Activated naive CD4-positive, alpha-beta T cell (primary cell): ENCODE measurements at places on chromosomes 4 and X.

GRCh38 chrX:2321411-2321810 is 179.4 kb downstream of the DHRSX start:
- DNase-seq = no peak

- DNase-seq = no peak
Measured at GRCh38 chr4:1622956-1623355, 61.2 kb downstream of the FAM53A start.

- peak; percentile 52 for DNase-seq
Measured at GRCh38 chr4:77818602-77819403, at the start of gene CNOT6L. Gene CNOT6L (minus strand): TSS chr4:77819368. CDS start chr4:77819308, 60 bp downstream.

- DNase-seq = no peak
Measured at GRCh38 chr4:30094887-30095286, 625.3 kb upstream of the PCDH7 start.

- no peak for DNase-seq
Measured at GRCh38 chr4:16516796-16517439, 290.6 kb upstream of the TAPT1 start.

DNA sequence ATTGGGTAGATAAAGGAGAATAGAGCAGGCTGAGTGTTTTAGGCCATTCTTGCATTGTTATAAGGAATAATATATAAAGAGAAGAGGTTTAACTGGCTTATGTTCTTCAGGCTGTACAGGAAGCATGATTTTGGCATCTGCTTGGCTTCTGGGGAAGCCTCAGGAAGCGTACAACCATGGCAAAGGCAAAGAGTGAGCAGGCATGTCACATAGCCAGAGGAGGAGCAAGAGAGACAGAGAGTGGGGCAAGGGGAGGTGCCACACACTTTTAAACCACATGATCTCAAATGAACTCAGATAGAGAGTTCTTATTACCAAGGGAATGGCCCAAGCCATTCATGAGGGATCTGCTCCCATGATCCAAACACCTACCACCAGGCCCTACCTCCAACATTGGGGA is 4.4 kb upstream of the METTL14 start:
- no peak for DNase-seq

- no peak for DNase-seq
Measured at GRCh38 chr4:113442826-113443225, 318.7 kb downstream of the CAMK2D start.

- DNase-seq = no peak
Measured at GRCh38 chrX:35743331-35743730, 54.8 kb upstream of the MAGEB16 start.

- no peak for DNase-seq
Measured at GRCh38 chr4:149718500-149718899, 97.1 kb downstream of the IQCM start.

DNA sequence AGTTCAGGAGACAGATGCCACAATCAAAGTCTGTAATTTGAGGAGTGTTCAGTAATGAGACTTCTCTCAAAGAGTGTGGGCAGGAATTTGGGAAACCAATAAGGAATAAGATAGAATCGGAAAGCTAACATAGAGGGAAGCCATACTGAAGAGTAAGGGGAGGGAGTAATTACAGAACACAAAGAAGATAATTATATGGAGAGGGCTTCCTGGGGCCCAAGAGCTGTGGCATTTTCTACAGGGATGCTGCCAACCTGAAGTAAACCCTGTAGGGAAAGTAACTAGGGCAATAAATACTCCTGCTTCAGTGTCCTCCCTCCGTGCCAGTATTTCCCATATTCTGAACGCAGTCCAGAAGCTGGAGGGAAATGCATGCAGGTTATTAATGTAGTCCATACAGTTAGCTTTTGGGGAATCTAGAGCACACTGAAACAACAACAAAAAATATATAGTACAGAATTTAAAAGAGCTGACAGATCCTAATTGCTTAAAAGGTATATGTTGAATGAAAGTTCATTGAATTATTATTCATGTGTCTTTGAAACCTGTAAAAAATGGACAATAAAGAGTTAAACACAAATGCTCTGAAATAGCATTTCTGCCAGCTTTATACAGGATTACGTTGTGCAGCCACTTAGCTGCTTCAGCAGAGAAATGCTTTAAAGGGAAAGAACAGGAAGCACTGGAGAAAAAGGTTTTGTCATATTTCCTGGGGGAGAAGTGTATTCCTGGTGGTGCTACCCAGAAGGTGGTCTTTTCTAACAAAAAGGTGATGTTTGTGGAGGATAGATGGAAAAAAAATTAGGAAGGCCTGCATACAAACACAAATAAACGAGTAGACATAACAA is 48.0 kb downstream of the CXXC4 start:
- DNase-seq = no peak

DNA sequence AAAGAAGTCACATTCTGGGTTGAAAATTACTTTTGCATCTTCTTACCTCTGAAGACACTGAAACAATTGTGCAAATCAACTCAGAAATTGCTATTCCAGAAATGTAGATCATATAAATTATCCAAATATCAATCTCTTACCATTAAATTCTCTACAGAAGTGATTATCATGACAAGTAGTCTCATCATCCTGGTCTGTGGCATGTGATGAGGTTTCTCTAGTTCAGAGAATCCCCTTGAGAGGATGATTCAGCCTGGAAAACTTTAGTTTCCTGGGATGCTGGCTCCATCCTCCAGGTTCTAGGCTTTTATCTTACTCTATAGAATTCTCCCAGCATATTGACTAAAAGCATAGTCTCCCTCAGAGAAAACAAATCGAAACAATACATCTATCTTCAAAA is 76.2 kb upstream of the S100G start:
- no peak for DNase-seq
